Activated CD4-positive, alpha-beta memory T cell treated with anti-CD3 and anti-CD28 coated beads for 36 hours (primary cell): ENCODE measurements at places on chromosomes 4 and X.

DNA sequence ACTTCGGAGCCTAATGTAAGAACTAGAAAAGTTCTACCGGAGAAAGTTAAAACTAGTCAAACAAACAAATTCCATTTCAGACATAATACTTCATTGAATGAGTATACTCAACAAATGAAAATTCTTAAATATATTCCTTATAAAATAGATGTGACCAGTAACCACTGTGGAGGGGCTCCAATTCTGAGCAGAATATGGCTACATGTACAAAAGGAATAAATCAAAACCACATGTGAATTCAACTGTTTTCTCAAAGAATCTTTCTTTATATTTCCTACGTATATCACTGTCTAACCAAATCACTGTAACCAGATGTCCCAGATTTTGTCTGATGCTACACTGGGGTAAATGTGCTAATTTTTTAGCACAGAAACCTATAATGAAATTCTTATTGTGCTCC is 49.0 kb downstream of the HTN1 start:
- no peak for DNase-seq

- DNase-seq = peak; percentile 63
Observed at GRCh38 chrX:65581661-65582339, 47.2 kb upstream of the LAS1L start.

- DNase-seq = no peak
Observed at GRCh38 chr4:45944000-45944399, 179.9 kb downstream of the GABRG1 start.

DNA sequence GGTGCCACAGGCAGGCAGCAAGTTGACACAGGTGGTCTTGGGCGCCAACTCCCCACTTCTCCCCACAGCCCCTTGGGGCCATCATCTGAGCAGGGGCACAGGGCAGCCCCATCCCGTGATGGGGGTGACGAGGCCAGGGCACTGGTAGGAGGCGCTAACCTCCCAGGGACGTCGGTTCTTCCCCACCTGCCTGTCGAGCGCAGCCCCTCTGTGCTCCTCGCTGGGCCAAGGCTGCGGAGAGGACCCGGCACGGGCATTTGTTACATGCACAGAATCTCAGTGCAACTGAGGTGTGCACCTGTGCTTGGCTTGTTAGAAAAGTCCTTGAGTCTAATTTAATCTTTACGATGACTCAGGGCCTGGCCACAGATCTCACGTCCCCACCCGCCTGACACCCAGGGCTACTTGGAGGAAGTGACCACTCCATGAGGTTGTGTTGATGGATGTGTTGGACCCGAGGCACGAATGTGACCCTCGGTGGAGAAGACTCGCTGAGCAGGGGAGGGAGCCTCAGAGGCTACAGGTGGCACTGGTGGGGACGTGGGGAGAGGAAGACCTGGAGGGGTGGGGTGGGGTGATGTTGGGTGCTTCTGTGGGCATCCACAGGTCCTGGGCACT is 3.1 kb upstream of the SH3TC1 start:
- DNase-seq = no peak
